ENCODE measurements at places on chromosomes 6 and 20. TPM values are rescaled to one million over a fixed set of nuclear protein-coding genes. Genes with fewer than 3 reads are reported as not detected.

DNA sequence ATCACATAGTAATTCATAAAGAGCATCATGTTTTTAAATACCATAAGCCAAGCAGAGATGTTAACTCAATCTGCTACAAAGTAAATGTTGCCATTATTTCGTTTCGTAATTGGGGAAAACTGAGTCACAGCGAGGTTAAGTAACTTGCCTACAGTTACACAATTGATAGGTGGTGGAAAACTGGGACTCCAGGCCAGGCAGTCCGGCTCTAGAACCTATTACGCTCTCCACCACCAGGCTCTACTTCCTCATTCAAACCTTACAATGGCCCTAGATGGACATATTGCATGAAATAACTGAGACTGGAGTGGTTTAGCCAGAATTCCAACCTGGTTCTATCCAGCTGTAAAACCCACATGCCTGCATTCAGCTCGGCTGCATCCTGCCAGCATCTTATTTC, 58.2 kb downstream of the LINC00237 start:
- DNase-seq: no peak

GRCh38 chr20:17935186-17935585, 33.4 kb downstream of the SNX5 start:
- no peak for DNase-seq

GRCh38 chr20:1987826-1988225, 6.0 kb downstream of the PDYN start:
- no peak for DNase-seq

The ARMH2 gene
- total RNA-seq: not detected

The SLC17A9 gene
- total RNA-seq: 33.6 TPM

The MTFR2 gene
- total RNA-seq: 12.5 TPM

DNA sequence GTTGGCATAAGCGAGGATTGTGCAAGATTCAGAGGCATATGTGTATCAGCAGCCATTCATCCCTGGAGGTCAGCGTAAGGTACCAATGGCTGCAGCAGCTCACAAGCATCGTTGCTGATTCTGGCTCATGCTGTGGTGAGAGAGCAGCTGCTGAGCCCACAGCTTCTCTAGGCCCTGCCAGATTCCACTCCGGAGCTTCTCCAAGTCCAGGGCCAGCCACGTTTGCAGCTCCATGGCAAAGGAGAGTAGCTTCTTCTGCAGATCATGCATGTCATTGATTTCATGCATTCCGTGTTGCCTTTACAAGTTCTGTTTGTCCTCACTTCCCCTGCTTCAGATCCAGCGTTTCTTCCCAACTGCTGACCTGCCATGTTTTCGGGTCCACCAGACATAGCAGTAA, 474.8 kb upstream of the ID4 start:
- DNase-seq: no peak

The RPP21 gene
- total RNA-seq: 53.1 TPM

GRCh38 chr20:44660581-44660980, 9.1 kb upstream of the ADA start:
- no peak for DNase-seq

DNA sequence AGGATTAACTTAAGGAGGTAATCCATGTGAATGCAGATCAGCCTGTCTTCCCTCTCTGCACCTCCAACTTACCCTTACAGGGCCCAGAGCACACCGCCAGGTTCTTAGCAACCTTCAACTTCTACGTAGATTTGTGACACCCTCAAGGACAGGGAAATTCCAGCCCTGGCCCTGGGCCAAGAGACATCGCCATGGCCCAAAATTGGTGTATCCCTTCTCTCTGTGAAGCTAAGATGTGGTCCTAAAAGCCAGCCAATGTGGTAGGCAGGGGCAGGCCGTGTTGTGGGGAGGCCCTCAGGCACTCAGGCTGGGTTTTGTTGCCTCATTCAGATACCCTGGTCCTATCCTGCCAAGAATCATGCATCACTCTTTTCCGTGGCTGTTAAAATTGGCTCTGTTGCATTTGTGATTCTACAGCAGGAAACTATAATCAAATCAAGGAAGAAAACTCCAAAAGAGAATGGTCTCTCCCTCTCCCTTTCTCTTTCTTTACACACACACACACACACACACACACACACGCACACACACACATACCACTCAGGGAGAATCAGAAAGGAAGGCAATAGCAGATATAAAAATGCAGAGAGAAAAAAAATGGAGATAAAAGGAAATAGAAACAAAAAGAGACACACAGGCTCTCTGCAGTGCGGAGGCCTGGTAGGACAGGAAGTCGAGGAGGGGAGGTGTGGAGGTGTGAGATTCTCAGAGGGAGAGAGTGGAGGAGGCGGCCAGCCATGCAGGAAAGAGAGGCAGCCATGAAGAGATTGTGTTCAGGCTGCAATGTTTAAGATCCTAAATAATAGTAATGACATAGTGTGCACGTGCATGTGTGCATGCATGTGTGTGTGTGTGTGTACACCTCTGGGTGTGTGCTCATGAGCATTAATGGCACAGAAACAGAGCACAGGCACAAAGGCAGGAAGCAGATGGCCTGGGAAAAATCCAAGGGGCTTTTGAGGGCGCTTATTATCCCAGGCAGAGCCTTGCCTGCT, 201.8 kb upstream of the LRFN2 start:
- no peak for DNase-seq

The WFDC6 gene
- not detected for total RNA-seq

The ALDH8A1 gene
- total RNA-seq: 3.6 TPM

DNA sequence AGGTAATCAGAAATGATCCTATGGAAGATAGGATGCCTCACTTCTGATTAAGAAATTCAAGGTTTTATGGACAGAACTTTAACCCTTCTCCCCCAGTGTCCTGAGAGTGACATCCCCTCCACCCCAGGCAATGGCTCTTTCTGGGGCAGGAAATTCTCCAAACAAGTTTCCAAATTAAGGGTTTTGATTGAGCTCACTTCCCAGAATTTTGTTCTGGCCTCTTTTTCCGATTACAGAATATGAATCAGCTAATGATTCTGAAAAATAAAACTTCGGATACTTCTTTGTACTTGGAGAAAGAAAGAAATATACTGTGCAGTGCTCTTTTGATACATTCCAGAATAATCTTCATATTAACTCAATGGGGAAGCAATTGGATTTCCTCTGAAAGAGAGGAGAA, 32.8 kb upstream of the TASP1 start:
- no peak for DNase-seq

The MBOAT1 gene
- total RNA-seq: not detected

DNA sequence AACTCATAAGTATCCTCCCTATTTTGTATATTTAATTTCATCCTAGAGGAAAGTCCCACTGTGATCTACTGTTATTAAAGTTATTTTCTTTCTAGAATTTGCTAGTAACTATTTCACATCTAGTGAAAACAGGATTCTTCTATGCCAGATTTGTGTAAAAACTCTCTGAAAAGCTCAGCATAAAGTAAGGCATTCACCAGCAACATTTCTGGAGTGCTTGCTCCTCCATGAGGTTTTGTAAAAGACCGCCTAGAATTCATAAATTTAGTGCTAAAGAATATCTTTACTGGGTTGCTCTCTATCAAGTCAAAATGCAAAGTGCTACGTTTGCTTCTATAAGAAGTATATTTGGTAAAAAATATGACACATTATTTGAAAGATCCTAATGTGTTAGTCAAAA, 173.5 kb upstream of the IRAK1BP1 start:
- DNase-seq: no peak

The TGM2 gene
- 4.2 TPM for total RNA-seq

- DNase-seq: no peak
Measured at GRCh38 chr6:41781366-41781730, 766 bp downstream of the PRICKLE4 start.

The PTGIS gene
- total RNA-seq: not detected

DNA sequence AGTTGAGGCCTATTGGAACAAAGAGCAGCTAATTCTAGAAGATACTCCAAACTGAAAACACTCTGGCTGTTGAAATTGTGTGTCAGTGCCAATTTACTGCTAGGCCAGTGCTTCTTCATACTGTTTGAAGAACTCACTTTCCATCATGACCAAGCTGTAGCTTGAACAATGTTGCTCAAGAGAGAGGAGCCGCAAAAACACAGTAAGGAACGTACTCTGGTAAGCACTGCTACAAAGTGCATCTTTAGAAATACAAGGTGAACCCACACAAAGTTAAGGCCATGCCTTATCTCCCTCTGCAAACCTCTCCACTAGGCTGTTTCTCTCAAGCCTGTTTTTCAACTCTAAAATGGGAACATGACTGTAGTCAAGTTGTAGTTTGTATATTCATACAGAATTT, 74.5 kb upstream of the TULP1 start:
- no peak for DNase-seq

The DDRGK1 gene
- 75.4 TPM for total RNA-seq

- DNase-seq: no peak
Measured at GRCh38 chr6:36769676-36770499, 69.4 kb downstream of the CPNE5 start.

All from HepG2 (cell line).